ENCODE measurements at places on chromosomes 4 and X.

DNA sequence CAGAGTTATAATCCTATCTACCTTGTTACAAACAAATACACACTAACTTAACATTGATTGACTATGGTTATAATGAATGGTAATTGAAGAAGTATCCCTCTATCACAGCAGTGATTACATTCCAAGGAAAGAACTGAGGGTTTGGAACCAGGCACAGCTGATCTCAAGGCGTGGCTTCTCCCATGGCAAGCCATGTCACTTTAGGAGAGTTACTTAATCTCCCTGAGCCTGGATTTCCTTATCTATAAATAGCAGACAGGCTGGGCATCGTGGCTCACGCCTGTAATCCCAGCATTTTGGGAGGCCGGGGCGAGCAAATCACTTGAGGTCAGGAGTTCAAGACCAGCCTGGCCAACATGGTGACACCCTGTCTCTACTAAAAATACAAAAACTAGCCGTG lies 25.6 kb downstream of the SORBS2 start:
- no peak for DNase-seq

DNA sequence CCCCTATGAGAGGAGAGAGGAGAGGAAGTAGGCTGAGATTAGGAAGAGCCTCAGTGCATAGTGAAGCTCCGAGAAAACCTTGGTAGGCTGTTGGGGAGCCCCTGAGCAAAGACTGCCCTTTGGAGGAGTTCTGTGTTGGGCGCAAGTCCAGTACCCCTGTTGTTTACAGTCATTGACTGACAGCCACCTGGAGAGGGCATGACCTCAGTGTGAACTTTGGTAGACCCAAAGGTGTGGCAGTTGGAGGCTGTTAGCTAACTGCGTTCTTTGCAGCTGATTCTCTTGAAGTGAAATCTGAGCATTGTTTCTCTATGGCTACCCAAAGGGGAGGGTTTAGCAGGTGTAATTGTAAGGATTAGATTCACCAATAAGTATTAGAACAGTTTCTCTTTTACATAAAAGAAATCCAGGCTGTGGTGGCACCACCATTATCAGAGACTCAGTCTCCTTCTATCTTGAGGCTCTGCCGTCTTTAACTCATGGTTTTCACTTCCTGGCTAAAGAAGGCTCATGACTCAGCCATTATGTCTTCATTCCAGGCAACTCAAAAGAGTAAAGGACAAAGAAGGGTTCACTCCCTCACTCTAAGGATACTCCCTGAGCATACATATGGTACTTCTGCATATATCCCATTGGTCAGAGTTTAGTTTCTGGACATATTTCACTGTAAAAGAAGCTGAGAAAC lies 33.4 kb downstream of the ANXA3 start:
- peak; percentile 63 for DNase-seq

GRCh38 chr4:26992657-26993361 lies 132.2 kb downstream of the STIM2 start:
- DNase-seq = peak; percentile 84

DNA sequence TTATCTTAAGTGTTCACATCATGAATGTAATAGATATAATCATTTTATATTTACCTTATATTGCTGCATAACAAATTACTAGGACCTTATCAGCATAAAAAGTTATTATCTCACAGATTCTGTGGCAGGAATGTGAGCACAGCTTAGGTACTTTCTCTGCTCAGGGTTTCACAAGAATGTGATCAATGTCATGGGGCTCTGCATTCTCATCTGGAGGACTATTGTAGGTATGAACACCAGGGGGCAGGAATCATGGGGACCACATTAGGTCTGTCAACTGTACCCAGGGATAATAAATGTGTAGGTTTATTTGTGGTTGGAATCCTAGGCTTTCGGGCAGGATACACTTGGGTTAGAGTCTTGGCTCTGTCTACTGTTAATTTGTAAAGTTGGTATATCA lies 519.2 kb downstream of the ARAP2 start:
- DNase-seq = no peak

GRCh38 chrX:10648614-10649013 lies 28.2 kb upstream of the MID1 start:
- peak; percentile 67 for DNase-seq

- DNase-seq = no peak
Measured at GRCh38 chr4:179757641-179758040, 2315.4 kb upstream of the AGA start.

GRCh38 chr4:147994076-147994475 lies 262.2 kb downstream of the ARHGAP10 start:
- DNase-seq = peak; percentile 82

Data from amniotic epithelial cell (primary cell).